ENCODE measurements at places on chromosomes 1 and 21.
A peak's percentile ranks its signal among the peaks of the same experiment; 100 is the strongest.

- H3K4me3 ChIP-seq = no peak overlapping the region
- no peak overlapping the region for H3K27ac ChIP-seq
- no peaks in the 10 kb centered on the region for H3K27me3 ChIP-seq
- peak; percentile 55 for DNase-seq
- peaks cover 13% of the 10 kb centered on the region for H3K4me1 ChIP-seq
- H3K36me3 ChIP-seq = peaks cover 87% of the 10 kb centered on the region
Measured at GRCh38 chr1:227766015-227766634, 30.9 kb downstream of the SNAP47 start.

DNA sequence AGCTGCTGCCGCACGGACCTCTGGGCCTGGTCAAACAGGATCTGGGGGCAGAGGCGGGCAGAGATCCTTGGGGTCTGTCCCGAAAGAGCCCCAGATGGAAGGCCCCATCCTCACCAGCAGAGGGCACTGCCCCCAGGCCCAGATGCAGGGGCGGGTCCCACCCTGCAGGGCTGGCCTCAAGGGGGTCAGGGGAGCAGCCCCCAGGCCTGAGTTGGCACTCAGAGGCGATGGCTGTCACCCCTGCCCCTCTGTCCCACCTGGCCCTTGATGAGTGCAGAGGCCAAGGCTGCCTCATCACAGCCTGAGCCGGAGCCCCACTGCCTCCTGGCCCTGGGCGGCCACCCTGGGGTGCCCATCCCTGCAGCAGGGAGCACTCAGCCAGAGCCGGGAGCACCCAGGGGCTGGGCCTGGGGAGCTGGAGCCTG is 5.7 kb downstream of the ACAP3 start:
- H3K4me1 ChIP-seq = peaks cover 23% of the 10 kb centered on the region
- H3K27ac ChIP-seq = no peak overlapping the region
- H3K36me3 ChIP-seq = peaks cover 8% of the 10 kb centered on the region
- no peaks in the 10 kb centered on the region for H3K27me3 ChIP-seq
- no peak overlapping the region for H3K4me3 ChIP-seq

DNA sequence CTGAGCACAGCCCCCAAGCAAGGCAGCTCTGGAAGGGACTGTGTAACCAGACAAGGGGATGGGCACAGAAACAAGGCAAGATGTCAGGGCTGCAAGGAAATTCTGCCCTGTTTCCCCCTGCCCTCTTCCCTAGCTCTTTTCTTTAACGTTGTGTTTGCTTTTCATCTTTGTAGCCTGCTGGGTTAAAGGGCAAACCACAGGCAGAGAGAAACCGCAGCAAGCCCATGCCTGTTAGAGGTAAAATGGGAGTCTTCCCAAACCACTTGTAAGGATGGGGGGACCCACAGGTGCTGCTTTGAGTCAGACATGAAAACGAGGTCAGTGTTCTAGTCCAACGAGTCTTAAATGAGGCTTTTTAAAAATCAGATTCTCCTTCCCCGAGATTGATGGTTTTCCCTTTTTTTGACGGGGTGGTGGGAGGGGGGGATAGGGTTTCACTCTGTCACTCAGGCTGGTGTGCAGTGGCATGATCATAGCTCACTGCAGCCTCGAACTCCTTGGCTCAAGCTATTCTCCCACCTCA is 13.3 kb downstream of the TGFBR3 start:
- no peak overlapping the region for H3K27ac ChIP-seq
- no peaks in the 10 kb centered on the region for H3K36me3 ChIP-seq
- no peak overlapping the region for H3K4me3 ChIP-seq

- no peak overlapping the region for H3K27ac ChIP-seq
- no peak for DNase-seq
- no peak overlapping the region for H3K4me3 ChIP-seq
- no peaks in the 10 kb centered on the region for H3K4me1 ChIP-seq
- H3K36me3 ChIP-seq = no peaks in the 10 kb centered on the region
Measured at GRCh38 chr1:59433440-59433813, 136.5 kb downstream of the FGGY start.

DNA sequence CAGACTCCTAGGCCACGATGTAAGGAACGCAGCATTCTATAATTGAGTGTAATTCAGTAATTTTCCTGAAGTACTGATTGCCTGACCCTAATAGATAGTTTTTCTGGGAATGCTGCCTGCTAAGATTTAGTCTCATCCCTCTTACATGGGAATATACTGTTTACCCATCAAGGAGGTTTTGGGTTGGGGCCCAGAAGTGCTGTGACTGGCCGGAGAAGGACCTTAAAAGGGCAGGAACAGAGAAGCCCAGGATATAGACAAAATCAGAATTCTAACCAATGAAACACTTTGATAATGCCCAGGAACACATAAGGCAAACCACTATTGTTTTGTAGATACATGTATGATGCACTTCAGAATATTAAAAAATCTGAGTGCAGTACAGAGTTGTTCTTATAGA is 111.6 kb downstream of the RGS2 start:
- no peak overlapping the region for H3K4me3 ChIP-seq
- no peaks in the 10 kb centered on the region for H3K27me3 ChIP-seq
- H3K27ac ChIP-seq = no peak overlapping the region
- no peaks in the 10 kb centered on the region for H3K36me3 ChIP-seq
- no peak for DNase-seq

DNA sequence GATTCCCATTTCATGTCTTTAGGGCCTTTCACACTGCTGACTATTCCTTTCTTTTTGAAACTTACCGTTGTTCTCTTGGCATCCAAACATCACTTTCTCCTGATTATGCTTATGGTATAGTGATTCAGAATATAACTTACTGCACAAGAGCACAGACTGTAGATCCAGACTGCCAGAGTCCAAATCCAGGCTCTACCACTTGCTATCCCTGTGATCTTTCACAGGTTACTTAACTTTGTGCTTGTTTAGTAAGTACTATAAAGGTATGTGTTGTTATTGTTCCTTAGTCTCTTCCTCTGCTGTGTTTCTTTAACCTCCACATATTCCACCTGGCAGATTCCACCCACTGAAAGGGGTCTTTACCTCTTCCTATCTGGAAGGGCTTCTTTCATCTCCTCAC is 8.4 kb downstream of the SCMH1 start:
- H3K36me3 ChIP-seq = no peaks in the 10 kb centered on the region
- DNase-seq = no peak
- no peak overlapping the region for H3K27ac ChIP-seq
- H3K27me3 ChIP-seq = no peaks in the 10 kb centered on the region
- H3K4me1 ChIP-seq = no peaks in the 10 kb centered on the region
- H3K4me3 ChIP-seq = no peak overlapping the region

GRCh38 chr21:32233055-32233546 is 45.7 kb downstream of the MIS18A start:
- no peak overlapping the region for H3K27ac ChIP-seq
- H3K27me3 ChIP-seq = no peaks in the 10 kb centered on the region
- H3K4me3 ChIP-seq = no peak overlapping the region
- no peak for DNase-seq

DNA sequence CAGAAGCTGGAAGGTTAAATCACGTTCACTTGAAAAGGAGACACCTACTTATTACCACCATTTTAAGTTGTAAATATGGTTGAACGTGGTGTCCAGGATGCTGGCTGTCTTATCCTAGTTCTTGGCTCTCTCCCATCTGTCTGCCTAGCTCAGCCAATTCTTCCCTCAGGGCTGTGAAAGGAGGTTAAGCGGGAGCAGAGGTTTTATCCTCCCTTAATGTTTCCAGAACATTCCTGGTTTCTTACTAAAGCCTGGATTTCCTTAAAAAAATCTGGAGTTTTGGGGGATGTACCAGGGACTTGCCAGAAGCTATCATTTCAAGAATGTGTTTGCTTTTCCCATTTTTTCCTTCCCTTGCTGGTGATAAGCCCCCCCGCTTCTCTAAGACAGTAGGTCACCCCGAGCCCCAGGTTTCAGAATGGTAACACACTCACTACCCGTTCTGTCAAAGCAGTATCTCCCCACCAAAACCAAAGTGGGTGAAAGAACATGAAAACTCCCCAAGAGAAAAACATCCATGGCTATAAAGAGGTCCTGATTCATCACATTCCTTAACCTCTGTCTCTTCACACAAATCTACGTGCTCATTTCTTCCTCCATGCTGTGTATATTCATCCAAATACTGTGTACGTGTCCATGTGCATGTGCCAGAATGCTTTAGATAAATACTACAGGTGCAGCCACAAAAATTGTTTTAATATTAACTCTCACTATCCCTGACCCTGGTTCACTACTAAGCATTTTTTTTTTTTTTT is 114.7 kb downstream of the MAP3K21 start:
- no peaks in the 10 kb centered on the region for H3K27me3 ChIP-seq
- DNase-seq = no peak
- no peaks in the 10 kb centered on the region for H3K4me1 ChIP-seq
- no peak overlapping the region for H3K27ac ChIP-seq

DNA sequence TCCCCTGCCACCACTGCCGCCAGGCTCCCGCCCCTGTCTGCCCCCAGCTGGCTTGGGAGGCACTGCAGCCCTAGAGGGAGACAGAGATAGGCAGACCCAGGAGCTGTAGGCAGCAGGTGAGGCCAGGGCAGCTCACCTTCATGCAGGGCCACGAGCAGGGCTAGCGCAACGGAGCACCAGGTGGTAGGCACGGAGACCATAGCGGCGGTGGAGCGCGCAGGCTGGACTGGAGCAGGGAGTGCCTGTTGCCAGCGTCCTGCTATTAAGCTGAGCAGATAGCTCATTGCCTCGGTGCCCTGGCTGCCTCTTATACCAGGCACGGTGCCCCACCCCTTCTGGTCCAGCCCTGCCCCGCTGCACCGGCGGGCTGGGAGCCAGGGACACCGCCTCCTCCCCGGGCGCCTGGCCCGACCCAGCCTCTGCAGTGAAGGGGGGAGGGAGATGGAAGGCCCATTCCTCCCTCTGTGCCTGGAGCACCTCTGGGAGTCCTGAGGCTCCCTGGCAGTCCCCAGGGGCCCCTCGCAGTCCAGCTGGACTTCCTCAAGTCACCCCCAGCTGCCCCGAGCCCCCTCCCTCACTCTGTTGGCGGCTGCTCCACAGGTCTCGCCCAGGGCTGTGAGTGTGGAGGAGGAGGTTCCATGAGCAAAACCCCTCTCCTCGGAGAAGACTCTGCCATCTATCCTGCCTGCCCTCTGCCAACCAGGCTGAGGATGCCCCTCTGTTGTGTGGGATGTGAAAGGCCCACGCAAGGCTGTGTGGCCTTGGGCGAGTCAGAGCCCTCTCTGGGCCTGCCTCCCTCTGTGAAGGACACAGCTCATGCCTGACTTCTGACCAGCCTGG is at the start of gene EDN2:
Gene EDN2, minus strand, starts transcription at position 282 of the 840 bp plus-strand sequence. Its CDS starts 82 bp downstream, at position 200.
- H3K4me1 ChIP-seq = 0 out of 2 replicates have a peak, but pooled peaks cover 4% of the 10 kb centered on the region
- H3K4me3 ChIP-seq = no peak within 1 kb of the TSS
- DNase-seq = no peak
- H3K27ac ChIP-seq = no peak within 1 kb of the TSS
- peaks cover 4% of the 10 kb centered on the region for H3K27me3 ChIP-seq
- H3K36me3 ChIP-seq = no peaks in the 10 kb centered on the region

- no peak for DNase-seq
- H3K4me3 ChIP-seq = no peak overlapping the region
- no peaks in the 10 kb centered on the region for H3K27me3 ChIP-seq
- H3K36me3 ChIP-seq = peaks cover 9% of the 10 kb centered on the region
- no peaks in the 10 kb centered on the region for H3K4me1 ChIP-seq
Measured at GRCh38 chr1:16324456-16324890, 27.8 kb downstream of the FBXO42 start.

- no peak for DNase-seq
- no peaks in the 10 kb centered on the region for H3K27me3 ChIP-seq
- H3K36me3 ChIP-seq = no peaks in the 10 kb centered on the region
- H3K4me1 ChIP-seq = peaks cover 12% of the 10 kb centered on the region
- no peak overlapping the region for H3K4me3 ChIP-seq
- no peak overlapping the region for H3K27ac ChIP-seq
Measured at GRCh38 chr1:92551916-92552315, 65.2 kb upstream of the GFI1 start.

GRCh38 chr1:64479874-64480273 is 9.9 kb downstream of the CACHD1 start:
- H3K4me1 ChIP-seq = no peaks in the 10 kb centered on the region
- H3K27me3 ChIP-seq = peaks cover 9% of the 10 kb centered on the region
- H3K4me3 ChIP-seq = no peak overlapping the region
- H3K36me3 ChIP-seq = no peaks in the 10 kb centered on the region
- H3K27ac ChIP-seq = no peak overlapping the region

GRCh38 chr1:199352351-199352750 is 675.2 kb upstream of the NR5A2 start:
- DNase-seq = no peak
- no peak overlapping the region for H3K4me3 ChIP-seq
- no peaks in the 10 kb centered on the region for H3K27me3 ChIP-seq
- no peaks in the 10 kb centered on the region for H3K36me3 ChIP-seq
- no peaks in the 10 kb centered on the region for H3K4me1 ChIP-seq
- H3K27ac ChIP-seq = no peak overlapping the region

- peaks cover 31% of the 10 kb centered on the region for H3K4me1 ChIP-seq
- H3K36me3 ChIP-seq = no peaks in the 10 kb centered on the region
- DNase-seq = no peak
- no peaks in the 10 kb centered on the region for H3K27me3 ChIP-seq
- H3K4me3 ChIP-seq = no peak overlapping the region
Measured at GRCh38 chr1:32957017-32957416, 7.6 kb downstream of the RNF19B start.

GRCh38 chr1:84698151-84699110 is 8.2 kb upstream of the SSX2IP start:
- H3K27me3 ChIP-seq = peaks cover 7% of the 10 kb centered on the region
- H3K4me1 ChIP-seq = peaks cover 3% of the 10 kb centered on the region
- DNase-seq = no peak
- H3K27ac ChIP-seq = no peak overlapping the region
- H3K36me3 ChIP-seq = no peaks in the 10 kb centered on the region
- H3K4me3 ChIP-seq = no peak overlapping the region
